ENCODE measurements at places on chromosomes 5 and 9.

- no peak for DNase-seq
Measured at GRCh38 chr9:99415606-99416005, 193.5 kb downstream of the SEC61B start.

- DNase-seq = no peak
Measured at GRCh38 chr9:137552022-137552768, 516 bp downstream of the MRPL41 start.

DNA sequence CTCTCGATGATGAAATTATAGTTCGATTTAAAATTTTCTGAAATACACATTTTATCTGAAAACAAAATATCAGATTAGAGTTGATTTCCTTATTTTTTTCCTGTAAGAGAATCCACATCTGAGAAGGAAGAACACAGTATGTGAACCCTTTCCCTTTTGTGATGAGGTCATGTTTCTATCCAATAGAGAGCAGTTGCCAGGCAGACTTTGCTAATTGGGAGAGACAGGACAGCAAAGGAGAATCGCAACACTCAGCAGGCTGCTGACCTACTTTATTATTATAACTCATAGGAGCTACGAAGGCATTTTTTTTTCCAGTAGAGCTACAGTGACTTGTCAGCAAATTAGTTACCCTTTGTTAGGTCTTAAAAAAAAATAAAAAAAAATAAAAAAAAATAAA, 242.1 kb downstream of the HCN1 start:
- DNase-seq = no peak

DNA sequence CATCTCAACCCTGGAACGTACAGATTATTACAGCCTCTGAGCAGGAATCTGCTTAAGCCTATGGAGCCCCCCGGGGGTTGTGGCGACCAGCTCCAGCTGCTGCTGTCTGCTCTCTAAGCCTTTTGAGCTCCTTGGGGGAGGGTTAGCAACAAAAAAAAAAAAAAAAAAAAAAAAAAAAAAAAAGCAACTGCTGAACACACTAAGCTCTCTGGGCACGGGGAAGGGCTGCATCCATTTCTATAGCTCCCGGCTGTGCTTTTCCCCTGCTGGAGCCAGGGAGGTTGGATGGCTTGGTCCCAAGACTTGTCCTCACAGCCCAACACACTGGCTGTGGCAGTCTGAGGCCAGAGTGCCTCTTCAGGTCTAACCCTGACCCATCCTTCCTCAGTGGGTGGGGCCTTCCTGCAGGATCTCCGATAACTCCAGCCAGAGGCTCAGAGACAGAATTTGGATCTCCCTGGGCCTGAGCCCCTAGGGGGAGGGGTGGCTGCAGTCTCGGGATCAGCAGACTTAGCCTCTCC, 82.1 kb downstream of the FBN2 start:
- DNase-seq = no peak

GRCh38 chr9:128405780-128406171, 14.9 kb upstream of the CERCAM start:
- DNase-seq = no peak

DNA sequence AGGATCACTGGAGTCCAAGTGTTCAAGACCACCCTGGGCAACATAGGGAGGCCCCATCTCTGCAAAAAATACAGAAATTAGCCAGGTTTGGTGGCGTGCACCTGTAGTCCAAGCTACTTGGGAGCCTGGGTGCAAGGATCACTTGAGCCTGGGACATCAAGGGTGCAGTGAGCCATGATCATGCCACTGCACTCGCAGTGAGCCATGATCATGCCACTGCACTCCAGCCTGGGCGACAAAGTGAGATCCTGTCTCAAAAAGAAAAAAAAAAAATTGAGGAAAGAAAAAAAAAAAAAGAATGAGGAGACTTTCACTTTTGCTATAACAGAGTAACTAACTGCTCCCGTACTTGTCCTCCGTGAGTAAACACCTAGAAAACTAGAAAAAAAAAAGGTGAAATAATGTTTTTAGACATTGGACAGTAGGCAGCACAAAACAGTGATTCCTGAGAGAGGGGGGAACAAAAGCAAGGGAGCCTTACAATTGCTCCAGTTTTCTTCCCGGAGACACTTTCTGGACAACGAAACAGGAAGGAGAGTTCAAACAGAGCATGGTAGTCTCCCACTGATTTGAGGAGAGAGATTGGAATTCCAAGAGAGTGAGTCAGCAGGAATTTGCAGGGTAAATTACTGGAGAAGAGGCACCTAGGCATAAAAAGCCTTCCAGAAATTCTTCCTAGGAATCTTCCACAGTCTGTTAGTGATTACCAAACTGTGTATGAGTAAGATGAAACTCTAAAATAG, 6.9 kb upstream of the ZBTB5 start:
- no peak for DNase-seq

GRCh38 chr9:136668983-136669790, 6.5 kb downstream of the EGFL7 start:
- no peak for DNase-seq

DNA sequence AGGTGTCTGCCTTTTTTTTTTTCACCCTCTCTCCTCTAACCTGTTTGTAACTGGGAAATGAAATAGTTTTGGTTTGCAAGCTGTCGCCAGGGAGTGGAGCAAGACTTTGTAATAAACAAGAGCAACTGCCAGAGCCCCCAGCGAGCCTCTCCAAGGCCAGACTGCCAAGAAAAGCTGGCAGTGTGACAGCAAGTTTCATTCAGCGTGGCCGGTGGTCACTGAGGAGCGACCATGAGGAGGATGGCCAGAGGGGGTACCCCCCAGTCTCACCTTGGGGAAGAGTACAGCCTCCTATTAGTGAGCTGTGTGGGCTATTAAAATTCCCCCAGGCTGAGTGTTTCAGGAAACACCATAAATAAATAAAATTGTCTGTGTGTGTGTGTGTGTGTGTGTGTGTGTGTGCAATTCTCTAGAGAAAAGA, 49.9 kb downstream of the ZFAND5 start:
- no peak for DNase-seq

DNA sequence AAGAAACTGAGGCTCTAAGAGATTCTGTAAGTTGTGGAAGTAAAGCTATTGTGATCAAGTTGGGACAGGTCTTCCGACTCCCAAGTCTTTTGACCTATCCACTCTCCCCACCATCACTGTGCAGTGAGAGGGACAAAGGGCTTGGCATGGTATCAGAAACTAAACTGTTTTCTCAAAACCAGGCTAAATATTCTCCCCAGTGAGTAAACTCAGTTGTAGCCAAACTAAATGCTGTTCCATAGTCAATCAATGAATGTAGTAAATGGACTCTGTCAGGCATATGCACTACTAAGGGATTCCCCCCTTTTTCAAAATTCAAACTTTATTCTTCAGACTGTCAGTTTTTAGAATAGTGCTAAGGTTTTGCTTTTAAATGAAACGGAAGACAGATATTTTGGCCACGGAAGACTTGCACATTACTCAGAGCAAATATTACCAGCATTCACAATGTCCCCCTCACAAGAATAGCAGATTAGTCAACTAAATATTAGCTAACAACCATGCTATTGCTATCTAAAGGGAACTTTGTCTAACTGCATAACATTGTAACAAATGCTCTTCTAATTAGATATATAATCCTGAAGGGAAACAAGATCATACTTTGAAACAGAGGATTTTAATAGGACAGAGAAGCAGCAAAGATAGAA, 7.1 kb downstream of the PRKAA1 start:
- no peak for DNase-seq

DNA sequence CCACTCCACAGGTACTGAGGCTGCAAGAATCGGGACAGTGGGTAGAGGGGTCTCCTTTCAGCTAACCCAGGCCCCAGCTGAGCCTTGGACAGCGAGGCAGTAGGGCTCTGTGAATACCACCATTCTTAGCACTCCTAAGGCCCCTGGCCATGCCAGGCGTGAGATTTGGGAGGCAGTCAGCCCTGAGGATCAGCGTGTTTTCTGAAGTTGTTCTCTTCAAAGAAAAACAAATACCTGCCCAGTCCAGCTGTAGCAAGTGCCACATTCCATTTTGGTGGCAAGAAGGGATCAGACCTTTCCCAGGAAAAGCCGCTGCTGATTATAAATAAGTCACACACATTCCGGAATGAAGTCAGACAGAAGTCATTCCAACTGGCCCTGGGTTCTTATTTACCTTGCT, 47.8 kb downstream of the RALGPS1 start:
- no peak for DNase-seq

- DNase-seq = no peak
Measured at GRCh38 chr5:181566-181965, 9.7 kb upstream of the LRRC14B start.

DNA sequence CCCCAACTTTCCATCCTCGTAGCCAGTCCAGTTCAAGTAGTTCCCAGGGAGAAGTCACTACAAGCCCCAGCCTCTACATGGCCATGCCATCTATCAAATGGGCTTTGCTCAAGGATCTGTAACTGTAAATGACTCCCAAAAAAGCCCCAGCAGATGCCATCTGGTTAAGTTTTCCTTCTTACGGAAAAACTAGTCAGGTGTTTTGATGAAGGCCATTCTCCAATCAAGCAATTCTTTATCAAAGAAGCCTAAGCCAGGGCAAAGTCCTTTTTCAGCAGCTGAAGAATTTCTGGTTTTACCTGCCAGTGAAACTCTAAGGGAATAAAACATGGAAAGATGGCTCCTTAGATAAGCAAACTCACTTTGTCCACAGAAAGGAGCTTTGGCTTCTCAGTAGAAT, 21.9 kb upstream of the ZNF622 start:
- DNase-seq = no peak

DNA sequence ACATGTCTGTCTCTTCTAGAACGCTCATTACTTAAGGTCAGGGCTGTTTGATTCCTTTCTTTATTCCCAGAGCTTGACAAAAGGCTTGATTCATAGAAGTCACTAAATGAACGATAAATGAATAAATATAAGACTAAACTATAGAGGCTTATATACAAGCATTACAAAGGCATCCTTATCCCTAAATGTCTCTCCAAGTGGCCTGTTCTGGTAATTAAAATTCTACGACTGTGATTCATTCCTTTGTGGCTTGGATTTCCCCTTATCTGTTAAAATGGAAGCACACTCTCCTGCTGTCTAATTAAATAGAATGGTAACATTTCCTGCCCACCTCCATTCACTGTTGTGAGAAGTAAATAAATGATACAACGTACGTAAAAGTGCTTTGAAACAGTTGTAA, 49.5 kb downstream of the C7 start:
- no peak for DNase-seq

DNA sequence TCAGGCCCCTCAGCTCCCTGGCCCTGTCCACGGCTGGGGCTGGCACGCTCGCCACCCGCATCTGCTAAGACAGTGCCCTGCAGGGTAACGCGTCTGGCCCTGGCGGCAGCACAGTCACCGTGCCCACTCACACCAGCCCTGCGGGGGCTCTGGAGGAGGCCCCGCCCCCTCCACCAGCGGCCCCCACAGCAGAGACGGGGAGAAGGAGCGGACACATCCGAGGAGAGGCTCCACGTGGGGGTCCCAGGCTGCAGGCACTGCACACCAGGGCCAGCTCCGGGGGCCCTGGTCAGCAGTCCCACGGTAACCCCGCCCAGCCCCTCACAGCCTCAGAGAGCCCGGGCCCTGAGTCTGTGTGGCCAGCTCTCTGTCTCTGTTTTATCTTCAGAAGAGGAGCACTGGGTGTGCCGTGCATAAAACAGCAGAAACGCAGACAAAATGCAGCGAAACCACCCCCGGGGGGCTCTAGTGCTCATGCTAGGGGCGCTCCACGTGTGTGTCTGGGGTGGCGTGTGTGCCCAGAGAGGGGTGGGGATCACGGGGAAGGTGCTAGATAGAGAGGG, 47.5 kb upstream of the NRARP start:
- DNase-seq = no peak

DNA sequence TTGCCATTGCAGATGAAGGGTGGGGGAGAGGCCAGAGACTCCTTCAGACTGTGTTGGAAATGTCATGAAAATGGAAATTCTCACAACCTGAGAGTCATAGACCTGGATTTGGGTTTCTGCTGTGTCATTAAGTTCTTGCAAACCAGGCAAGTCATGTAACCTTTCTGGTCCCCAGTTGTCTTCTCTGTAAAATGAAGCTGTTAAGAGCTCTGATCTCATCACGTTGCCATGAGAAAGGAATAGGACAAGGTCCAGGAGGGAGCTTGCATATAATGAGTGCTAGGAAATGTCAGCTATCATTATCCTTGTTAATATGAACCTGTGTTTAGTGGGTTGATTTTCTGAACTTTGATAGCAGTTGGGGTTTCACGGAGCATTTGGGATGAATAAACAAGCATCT, 59.1 kb downstream of the FGF1 start:
- DNase-seq = no peak

DNA sequence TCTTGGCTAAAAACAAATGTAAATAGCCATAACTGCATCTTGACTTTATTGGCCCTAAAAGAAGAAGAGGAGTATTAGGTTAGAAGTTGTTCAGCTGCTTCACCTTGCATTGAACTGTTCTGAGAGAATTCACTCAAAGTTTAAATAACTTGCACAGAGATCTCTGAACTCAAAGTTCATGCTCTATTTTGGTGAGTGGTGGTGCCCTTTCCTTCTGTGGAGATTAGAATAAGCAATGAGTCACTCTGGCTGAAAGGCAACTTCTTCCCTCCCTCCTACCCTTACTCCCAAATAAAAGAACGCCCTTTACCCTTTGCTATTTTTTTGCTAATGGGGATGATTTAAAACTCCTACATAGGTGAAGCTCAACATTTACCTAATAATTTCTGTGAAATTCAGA, 48.9 kb downstream of the ERMP1 start:
- no peak for DNase-seq

GRCh38 chr5:135426102-135427082, 20.8 kb downstream of the DCANP1 start:
- no peak for DNase-seq

- no peak for DNase-seq
Measured at GRCh38 chr5:180718810-180719453, 20.9 kb downstream of the OR2Y1 start.

GRCh38 chr9:131239161-131239975, 36.9 kb downstream of the FAM78A start:
- DNase-seq = no peak

GRCh38 chr5:56490971-56491468, 257.9 kb upstream of the ANKRD55 start:
- DNase-seq = no peak

DNA sequence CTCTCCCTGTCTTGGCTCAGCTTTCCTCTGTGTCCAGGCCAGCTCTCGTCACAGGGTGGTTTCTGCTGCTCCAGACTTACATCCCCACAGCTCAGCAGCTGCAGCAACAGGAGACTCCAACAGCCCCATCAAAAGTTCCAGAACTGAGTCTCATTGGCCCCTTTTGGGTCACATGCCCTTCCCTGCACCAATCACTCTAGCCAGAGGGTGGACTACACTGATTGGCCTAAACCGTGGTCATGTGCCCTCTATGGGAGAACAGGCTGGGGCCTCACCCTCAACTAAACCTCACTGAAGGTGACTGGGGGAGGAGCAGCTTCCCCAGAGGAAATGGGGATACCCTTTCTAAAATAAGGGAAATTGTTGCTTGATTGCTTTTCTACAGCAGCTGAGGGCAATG, 44.4 kb upstream of the CPLX2 start:
- no peak for DNase-seq

GRCh38 chr9:33778700-33779351, 16.5 kb upstream of the PRSS3 start:
- no peak for DNase-seq

- no peak for DNase-seq
Measured at GRCh38 chr5:22590677-22591268, 262.4 kb downstream of the CDH12 start.

- DNase-seq = no peak
Measured at GRCh38 chr5:179803651-179804554, 2.8 kb downstream of the MGAT4B start.

Measured in cortex of kidney (tissue), 1 donor.